NCI-H1048 (cell line): ENCODE measurements at places on chromosomes 5 and 9.

DNA sequence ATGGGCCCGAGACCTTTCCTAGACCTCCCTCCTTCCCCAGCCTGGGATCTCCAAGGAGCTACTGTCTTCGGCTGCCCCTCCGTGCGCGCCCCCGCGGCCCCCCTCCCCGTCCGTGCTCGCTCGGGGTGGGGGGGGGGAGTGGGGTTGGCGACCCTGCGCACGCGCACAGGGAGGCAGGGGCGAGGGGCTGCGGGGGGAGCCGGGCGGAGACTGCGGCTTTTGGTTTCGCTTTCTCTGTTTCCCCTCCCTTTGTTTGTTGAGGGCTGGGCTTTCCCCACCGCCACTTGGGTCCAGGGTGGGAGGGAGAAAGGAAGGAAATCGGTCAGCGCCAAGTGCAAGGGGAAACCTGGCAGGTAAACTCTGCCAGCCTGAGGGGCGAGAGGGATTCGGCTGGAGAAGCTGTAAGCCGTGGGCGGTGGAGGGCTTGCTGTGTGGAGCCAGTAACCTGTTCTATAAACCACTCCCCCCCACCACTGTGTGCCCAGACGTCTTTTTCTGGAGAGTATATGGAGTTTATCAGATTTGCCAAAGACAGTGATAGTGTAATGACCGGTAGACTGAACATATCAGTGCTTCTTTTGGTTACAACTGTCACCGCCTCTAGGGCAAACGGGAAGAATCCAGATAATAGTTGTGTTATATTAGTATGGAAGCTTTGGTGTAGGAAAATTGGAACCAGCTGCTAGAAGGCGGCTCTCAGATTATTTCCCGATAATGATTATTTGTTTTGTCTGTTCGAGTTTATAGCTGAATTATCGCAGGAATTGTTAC, 684 bp downstream of the DNAJA1 start:
- DNase-seq, result no peak

- no peak for DNase-seq
Observed at GRCh38 chr5:170748951-170749471, 34.5 kb upstream of the GABRP start.

DNA sequence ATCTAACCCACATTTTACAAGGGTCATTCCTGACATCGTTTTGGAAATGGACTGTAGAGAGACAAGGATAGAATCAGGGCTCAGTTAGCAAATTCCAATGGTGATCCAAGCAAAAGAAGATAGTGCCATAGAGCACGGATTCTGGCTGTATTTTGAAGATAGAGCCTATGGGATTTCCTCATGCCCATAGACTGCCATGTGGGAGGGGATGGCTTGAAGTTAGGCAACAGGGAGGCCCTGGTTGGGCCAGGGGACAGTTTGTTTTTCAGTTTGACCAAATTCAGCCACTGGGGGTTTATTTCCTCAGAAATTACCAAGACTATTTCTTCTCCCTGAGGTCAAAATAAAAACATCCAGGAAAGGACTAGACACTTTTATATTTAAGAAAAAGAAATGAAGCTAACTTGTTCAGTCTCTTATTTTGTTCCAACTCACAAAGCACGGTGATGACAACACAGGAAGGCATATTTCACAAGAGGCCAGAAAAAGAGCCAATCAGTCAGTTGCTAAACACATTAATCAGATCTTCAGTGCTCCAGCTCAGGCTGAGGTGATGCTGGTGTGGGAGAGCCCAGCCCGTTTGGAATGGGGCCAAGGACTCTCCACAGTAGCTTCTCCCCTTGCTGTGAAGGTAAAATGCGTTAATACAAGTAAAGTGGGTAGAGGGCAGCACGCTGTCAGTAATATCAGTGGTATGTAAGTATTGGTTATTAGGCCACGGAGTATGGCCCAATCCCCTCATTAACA, 4.4 kb upstream of the DCTN4 start:
- no peak for DNase-seq

- no peak for DNase-seq
Observed at GRCh38 chr5:154782326-154782725, 27.1 kb downstream of the LARP1 start.
